Right atrium auricular region (tissue), 2 donors: ENCODE measurements at places on chromosomes 5 and 9.

DNA sequence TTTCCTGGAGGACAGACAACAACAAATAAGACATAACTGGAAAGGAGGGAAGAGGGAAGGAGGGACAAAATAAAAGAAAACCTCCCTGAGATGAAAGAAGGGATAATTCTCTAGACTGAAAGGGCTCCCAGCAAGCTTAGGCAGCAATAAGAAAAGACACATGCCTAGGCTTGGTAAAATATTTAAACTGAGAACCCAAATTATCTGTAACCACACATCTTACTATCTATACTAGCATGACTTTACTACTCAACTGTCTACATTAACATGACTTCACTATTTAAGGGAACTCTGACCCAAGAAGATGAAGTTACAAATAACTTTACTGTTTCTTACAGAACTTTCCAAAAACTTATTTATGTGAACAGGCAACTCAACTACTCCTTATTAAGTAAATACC, 95.9 kb downstream of the EPB41L4A start:
- DNase-seq: no peak

DNA sequence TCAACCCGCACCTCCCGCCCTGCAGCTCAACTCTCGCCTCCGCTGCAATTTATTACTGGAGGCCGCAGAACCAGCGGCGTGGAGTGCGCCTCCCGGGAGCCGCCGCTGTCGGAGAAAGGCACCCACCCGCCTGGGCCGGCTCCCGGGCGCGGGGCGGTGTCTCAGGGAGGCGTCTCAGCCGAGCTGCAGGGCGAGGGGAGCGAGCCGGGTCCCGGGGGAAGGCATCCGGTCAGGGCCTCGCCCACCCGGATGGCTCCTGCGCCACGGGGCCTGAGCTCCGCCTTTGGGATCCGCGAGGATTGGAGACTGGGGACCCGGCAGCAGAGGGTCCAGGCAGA, 32.9 kb downstream of the TSPAN17 start:
- DNase-seq: no peak

DNA sequence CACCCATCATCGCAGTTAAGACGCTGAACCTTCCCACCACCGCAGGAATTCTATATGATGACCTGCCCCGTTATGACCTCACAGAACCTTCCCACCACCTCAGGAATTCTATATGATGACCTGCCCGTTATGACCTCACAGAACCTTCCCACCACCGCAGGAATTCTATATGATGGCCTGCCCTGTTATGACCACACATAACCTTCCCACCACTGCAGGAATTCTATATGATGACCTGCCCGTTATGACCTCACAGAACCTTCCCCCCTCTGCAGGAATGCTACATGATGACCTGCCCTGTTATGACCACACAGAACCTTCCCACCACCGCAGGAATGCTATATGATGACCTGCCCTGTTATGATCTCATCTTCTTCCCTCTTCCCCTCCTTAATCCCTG, 64.3 kb downstream of the IRX1 start:
- no peak for DNase-seq

DNA sequence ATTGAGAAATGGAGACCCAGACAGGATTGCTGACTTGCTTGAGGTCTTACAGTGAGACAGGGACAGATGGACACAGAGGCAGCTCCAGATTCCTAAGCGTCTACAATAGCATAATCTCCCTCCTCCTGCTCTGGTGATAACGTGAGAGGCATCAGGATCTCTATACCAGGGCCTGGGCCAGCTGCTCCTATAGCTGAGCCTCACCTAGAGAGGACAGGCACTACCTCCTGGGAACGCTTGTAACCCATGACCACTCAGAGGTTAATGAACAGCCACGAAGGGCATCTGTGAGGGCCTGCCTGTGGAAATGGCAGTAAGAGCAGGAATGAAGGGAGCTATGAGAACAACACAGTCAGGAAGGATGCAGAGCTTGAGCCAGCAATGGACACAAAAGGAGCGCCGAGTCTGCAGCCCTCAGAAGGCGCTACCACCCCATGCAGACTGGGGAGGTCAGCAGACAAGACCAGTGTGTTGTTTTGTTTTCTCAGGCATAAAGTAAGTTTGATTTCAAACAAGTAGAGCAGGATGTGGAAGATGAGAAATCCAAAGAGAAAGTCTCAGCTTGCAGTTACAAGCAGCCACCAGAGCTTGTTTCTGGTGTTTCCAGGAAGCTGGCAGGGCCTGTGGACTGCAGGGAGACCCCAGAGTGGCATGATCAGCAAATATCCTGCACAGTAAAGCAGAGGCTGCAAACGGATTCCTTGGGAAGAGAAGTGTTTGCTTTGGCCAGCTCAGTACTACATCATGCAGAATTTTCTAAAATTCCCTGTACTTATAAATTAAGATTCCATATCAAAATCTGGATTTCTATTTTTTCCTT, 17.4 kb downstream of the ANKS6 start:
- peak; percentile 32 for DNase-seq

- peak; percentile 82 for DNase-seq
Observed at GRCh38 chr5:154368041-154368800, 77.6 kb upstream of the SAP30L start.

- DNase-seq: no peak
Observed at GRCh38 chr9:92158097-92158601, 42.9 kb upstream of the SPTLC1 start.

- DNase-seq: no peak
Observed at GRCh38 chr5:149666212-149666852, 63.8 kb upstream of the PPARGC1B start.

DNA sequence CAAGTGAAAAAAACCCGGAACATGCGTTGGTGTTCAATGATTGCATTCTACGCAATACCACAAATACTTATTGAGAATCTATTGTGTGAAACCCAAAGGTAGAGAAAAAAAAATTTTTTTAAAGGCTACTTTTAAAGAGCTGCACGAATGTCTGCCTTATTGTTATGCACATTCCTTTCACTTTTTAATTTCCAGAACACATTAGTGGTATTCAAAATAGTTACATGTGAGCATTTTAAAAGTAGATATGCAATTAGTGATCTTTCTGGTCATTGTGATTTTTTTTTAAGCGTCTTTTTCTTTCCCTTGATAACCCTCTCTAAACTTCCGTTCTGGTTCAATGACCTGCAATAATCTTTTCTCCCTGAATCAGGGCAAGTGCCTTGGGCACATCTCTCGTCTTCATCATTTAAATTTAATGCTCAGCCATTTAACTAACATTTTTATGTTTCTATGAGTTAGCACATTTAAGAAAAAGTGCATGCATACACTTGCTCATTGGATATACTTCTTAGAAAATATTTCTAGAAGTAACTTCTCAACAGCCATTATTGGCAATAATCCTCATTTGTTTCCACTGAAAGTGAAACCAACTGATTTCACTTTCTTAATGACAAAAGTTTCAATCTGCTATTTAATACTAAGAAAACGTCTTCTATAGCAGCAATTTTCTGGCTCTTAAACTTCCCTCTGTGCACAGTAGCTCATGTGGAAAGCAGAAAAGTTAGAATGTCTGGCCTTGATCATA, 80.3 kb downstream of the CDH6 start:
- DNase-seq: no peak
